DMS 273 treated with DMSO at 0.1 percent for 48 hours (cell line): ENCODE measurements at places on chromosomes 11 and 22.

- no peak for DNase-seq
Measured at GRCh38 chr22:20031732-20032406, 11.0 kb downstream of the TANGO2 start.

- DNase-seq: no peak
Measured at GRCh38 chr11:69509846-69510390, 28.5 kb downstream of the LINC01488 start.

DNA sequence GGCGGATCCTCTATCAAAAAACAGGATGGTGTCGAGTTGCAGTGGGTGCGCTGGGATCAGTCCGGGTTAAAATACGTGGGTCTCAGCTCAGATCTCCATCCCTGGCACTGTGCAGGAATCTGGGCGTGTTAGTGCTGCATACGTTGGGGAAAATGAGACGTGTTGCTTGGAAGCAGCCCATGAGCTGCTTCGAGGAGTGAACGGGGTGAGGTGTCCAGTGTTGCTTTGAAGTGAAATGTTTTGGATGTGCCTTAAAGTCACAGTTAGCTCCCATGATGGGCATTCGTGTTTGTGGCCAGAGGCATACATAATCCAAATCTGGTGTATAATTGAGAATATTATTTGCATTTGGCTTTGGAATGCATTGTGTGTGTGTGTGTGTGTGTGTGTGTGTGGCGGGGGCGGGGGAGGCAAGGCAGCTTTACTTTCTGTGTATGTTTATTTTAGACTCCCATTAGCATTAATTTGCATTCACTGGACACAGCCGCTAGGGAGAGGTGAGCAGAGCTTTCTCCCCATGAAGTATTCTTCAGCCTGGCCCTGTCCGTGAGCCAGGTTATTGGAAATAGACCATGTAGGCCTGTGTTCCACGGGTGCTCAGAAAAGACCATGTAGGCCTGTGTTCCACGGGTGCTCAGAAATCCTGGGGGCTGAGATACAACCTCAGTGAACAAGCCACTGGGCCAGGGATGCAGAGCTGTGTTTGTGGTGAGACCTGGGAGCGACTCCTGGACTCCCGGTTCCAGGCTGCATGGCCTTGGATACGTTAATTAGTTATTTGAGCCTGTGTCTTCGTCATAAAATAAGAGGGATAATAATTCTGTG is 134.6 kb downstream of the ST3GAL4 start:
- no peak for DNase-seq

- no peak for DNase-seq
Measured at GRCh38 chr11:107675902-107676301, 36.0 kb downstream of the SLN start.

DNA sequence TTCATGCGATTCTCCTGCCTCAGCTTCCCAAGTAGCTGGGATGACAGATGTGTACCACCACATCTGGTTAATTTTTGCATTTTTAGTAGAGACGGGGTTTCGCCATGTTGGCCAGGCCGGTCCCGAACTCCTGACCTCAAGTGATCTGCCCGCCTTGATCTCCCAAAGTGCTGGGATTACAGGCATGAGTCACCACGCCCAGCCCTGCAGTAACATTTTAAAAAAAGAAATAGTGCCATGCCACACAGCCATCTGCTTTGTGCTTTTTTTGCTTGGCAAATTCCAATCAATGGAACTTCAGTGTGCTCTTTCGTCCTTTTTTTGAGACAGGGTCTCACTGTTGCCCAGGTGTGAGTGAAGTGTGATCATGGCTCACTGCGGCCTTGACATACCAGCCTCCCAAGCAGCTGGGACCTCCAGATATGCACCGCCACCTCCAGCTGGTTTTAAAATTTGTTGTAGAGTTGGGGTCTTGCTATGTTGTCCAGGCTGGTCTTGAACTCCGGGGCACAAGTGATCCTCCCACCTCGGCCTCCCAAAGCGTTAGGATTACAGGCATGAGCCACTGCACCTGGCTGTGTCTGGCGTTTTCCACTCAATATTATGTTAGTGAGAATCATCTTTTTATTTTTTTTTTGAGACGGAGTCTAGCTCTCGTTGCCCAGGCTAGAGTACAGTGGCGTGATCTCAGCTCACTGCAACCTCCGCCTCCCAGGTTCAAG is 1.8 kb upstream of the CHADL start:
- no peak for DNase-seq

GRCh38 chr22:24805790-24806662 is at the start of gene SGSM1:
Gene SGSM1 (plus strand): TSS chr22:24806211. CDS start chr22:24806326, 115 bp downstream.
- peak; percentile 22 for DNase-seq

GRCh38 chr22:30192427-30192826 is 54.1 kb downstream of the LIF start:
- DNase-seq: no peak

- no peak for DNase-seq
Measured at GRCh38 chr11:533586-534395, 1.6 kb downstream of the HRAS start.

GRCh38 chr11:65571940-65572339 is 398 bp upstream of the FAM89B start:
- peak; percentile 32 for DNase-seq

- DNase-seq: no peak
Measured at GRCh38 chr11:76408171-76408965, 27.2 kb downstream of the GVQW3 start.

DNA sequence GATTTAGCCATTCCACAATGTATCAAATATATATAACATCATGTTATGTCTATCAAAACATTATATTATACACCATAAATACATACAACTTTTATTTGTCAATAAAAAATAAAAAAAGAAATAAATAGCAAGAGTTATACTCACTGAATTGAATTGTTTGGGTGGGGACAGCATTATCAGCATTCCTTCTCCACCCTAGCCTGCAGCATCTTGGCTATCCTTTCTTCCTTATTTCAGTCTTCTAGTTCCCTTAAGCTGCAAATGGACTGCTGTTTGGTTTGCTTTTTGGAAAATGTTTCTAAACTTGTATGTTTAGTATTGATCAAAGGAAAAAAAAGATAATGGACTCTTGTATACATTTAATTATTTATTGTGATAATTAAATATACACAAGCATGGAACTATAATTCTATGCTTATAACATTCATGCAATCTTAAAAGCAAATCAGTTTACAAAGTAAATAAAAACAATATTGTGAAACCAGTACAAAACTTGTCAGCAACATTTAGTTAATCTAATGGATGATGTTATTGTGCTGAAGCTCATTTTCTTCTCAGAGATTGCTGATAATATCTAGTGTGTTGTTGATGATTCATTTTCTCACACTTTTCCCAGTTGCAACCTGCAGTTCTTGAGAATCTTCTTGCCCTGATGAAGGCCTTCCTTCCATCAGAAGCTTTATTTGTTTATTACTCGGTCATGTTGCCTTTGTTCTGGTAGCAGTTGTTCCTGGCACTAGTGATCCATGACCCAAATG is 5.0 kb downstream of the ARHGAP42 start:
- no peak for DNase-seq

GRCh38 chr11:72736452-72737069 is 15.6 kb downstream of the ARAP1 start:
- no peak for DNase-seq

DNA sequence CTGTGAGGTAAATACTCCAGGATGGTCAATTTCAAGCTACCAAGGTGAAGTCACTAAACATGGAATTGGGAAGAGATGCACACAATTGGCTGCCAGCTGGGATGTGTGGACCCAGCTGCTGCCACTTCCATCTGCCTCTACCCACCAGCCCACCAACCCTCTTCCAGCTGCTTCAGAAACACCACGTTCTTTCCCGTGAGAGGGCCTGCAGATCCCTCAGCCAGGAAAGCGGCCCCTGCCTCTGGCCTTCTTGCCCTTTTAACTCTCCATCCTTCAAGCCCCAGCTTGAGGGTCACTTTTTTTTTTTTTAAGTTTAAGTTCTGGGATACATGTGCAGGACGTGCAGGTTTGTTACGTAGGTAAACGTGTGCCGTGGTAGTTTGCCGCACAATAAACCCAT is 20.0 kb downstream of the PRG3 start:
- DNase-seq: no peak

- no peak for DNase-seq
Measured at GRCh38 chr11:102781676-102782075, 1.2 kb upstream of the MMP10 start.

DNA sequence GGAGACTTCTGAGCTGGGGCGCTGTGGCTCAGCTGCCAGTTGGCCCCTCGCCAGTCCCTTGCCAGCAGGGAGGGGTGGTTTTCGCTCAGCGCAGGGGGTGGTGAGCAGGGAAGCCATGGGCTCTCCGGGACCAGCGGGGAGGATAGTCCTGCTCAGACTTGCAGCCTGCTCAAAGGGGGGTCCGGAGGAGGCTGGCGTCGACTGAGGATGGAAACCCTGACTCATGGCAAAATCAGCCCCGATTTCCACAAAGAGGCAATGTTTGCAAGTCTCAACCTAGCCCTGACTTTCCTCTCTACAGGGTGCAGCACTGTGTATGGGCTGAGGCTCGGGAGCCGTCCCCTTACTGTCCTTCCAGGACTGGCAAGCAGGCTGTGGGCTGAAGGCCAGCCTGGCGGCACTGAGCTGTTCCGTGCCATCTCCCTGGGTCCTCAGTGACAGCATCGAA is 35.1 kb downstream of the FBLN1 start:
- DNase-seq: peak; percentile 44

DNA sequence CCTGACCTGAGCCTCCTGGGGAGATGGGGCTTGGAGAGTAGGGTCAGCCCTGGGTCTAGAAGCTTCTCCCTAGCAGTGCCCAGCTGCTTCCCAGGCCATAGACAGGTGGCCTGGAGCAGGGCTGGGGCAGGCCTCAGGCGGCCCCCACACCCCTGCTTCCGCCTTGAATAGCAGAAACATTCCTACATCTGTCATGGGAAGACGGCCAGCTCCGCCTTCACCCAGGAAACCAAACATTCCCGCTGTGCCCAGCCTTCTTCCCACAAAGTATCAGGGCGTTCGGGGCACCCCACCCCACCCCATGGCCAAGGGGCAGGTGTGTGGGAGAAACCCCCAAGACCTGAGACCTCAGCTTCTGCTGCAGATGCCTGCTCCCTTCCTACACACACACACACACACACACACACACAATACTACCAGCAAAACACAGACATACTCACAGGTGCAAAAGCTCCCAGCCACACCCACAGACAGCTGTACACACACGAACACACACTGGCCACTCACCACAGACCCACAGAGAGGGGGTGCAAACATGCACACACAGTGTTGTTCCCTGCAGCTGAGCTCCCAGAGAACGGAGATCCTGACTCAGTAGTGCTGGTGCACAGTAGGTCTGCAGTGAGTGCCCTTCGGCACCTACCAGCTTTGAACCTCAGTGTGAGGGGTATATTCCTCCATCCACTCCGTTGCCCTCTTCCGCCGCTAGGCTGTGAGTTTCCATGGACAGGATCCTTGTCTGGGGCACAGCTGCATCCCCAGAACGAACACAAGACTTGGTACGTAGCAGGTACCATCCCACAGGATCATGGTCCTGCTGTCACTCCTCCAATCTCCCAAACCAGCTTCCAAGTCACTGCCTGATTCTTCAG is 37.4 kb downstream of the PDGFB start:
- no peak for DNase-seq

GRCh38 chr11:86072211-86072610 is 3.3 kb upstream of the PICALM start:
- no peak for DNase-seq

DNA sequence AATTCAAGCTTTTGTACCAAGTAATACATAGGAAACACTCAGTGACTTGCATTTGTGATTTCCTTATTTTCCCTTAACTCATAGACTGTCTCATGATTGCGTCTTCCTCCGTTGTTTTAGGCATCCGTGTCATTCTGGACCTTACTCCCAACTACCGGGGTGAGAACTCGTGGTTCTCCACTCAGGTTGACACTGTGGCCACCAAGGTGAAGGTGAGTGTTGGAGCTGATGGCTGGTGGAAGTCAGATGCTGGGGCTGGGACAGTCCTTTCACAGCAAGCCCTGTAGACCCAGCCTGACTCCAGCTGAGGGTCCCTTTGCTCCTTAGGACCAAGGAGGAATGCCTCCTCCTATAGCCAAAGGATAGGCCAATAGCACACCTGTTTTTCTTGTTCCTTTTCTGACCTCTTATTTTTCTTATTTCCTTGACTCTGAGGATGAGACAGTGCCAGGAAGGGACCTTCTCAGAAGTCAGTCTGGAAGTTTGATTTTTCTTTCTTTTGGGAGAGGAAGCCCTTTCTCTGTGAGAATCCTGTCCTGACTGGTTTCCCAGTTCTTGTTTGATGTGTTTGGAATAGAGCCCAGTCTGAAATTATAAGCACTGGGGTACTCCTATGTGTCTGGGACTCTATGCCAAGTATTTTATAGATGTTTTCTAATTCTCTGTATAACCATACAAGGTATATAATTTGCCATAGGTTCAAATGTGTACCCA is 2.2 kb downstream of the SLC3A2 start:
- no peak for DNase-seq

GRCh38 chr22:32695451-32695891 is 106.0 kb upstream of the TIMP3 start:
- no peak for DNase-seq

DNA sequence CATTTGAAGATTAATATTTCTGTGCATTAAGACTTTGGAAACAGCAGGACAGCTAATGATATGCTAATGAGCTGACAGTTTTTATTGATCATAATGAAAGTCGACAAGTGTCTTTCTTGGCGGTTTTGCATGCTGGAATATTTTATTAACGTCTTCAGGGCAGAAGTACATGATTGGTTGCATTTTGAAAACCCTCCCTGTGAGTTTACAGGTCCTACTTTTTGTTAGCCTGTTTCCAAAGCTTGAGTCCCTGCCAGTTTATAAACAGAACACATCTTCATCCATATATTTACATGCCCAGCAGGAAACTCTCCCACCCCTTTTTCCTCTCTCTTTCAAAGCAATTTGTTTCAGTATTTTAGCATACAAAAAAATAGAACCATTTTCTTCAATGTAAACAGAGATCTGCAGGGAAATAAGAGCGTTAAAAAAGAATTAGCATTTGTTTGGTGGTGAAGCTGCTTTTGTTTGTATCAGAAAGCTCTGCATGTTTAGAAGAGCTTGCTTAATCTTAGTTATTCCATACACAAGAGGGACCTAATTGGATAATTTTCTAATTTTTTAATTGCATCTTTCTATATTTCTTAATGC is 243.6 kb downstream of the NELL1 start:
- DNase-seq: no peak

DNA sequence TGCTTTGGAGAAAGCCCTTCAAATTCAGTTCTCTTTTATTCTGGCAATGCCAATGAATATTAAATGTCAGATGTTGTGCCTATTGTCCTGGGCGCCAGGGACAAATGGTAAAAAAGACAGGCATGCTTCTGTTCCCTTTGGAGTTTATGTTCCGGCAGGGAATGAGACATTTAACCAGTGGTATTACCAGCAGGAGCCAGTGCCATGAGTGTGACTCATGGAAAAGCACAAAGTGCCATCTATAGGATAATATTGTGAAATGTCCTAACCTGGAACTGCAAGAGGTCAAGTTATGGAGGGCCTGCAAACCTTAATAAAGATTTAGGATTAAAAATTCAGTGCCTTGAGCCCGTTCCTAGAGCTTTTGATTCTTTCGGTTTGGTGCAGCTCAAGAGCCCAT is 39.5 kb downstream of the REXO2 start:
- DNase-seq: no peak

DNA sequence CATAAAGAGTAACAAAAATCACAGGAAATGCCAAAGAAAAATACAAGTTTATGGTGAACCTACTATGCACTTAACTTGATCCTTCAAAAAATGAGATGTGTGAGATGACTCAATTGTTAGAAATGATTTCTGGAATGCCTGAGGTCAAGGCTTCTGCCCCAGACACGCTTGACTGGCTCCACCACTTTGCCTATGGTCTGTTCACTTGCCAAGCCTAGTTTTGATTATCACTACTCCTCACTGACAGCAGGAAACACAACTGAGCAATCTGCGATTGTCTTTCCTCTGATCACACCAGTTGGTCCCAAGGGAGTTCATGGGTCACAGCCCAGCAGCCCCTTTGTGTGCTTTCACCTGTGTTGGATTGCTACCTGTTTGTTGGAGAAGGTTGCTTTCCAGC is 20.6 kb upstream of the PRDM10 start:
- no peak for DNase-seq
